ENCODE measurements at places on chromosomes 7 and 10.

GRCh38 chr10:126525326-126525725, 137.0 kb upstream of the ADAM12 start:
- DNase-seq, result no peak

DNA sequence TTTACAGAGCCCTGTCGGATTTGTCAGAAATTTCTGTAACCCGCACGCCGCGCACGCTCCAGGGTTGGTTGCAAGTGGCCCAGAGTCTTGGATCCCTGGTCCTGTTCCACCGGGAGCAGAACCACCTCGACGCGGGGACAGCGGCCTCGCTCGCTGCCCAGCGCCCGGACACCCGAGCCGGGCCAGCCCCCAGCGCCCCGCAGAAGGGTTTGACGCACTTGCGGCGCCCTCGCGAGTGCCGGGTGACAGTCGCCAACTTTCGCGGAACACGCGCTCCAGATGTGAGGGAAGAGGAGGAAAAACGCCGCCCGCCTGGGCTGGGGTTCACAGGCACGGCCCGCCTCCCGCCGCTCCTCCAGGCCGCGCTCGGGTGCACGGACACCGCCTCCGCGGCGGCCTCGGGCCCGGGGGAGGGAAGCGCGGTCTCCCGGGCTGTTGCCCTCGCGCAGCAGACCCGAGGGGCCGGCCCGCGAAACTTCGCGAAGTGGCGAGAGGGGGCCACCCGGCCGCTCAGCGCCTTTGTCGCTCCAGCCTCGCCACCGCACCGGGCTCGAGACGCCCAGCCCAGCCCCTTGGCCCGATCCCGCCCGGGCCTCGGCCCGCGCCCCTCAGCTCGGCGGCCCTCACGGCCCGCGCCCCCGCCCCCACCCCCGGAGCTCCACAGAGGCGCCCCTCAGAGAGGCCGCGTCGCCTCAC, 514 bp downstream of the RNF216 start:
- no peak for DNase-seq

- DNase-seq, result peak; percentile 83
Measured at GRCh38 chr7:15755061-15755460, 68.6 kb upstream of the MEOX2 start.

DNA sequence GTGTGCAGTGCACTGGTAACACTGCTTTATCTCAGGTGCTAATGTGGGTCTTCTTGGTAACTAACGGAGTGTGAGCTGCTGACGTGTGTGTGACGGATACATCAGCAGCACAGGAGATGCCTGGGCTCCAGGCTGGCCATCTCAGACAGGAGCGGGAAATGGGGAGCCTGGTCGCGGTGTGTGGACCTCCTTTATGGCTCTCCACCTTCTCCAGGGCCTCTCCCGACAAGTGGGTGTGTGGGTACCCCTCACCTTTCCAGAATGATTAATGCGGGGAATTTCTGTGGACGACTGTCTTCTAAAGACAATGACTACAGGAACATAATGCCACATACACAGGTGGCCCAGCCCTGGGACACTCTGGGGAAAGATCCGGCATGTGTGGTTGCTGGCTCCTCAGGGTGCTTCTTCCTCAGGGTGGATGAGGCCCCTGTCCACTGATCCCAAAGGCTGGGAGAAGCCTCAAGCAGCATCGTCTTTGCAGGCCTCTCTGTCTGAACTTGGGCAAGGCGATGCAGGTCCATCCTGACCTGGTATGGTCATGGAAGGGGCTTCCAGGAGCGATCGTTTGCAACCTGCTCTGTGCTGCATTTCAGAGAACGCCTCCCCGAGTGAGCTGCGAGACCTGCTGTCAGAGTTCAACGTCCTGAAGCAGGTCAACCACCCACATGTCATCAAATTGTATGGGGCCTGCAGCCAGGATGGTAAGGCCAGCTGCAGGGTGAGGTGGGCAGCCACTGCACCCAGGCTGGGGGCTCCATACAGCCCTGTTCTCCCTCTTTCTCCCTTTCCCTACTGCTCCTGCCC, 20.3 kb upstream of the CSGALNACT2 start:
- no peak for DNase-seq

DNA sequence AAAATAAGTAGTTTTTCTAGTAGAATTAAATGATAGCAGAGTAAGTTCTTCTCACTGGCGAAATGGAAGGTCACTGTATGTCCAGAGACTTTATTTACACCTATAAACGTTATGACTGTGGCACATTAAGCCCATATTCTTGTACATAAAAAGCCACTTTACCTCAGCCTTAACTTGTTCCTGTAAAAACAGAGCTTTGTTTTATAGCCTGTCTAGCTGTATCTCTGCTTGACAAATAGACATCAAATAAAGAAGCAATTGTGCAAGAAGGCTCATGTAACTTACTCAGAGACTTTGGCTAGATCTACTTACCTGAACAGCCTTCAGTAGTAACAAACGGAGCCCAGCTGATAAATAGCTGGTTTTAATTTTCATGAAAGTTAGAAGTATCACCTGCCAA, 324.1 kb upstream of the BMPER start:
- DNase-seq, result no peak

DNA sequence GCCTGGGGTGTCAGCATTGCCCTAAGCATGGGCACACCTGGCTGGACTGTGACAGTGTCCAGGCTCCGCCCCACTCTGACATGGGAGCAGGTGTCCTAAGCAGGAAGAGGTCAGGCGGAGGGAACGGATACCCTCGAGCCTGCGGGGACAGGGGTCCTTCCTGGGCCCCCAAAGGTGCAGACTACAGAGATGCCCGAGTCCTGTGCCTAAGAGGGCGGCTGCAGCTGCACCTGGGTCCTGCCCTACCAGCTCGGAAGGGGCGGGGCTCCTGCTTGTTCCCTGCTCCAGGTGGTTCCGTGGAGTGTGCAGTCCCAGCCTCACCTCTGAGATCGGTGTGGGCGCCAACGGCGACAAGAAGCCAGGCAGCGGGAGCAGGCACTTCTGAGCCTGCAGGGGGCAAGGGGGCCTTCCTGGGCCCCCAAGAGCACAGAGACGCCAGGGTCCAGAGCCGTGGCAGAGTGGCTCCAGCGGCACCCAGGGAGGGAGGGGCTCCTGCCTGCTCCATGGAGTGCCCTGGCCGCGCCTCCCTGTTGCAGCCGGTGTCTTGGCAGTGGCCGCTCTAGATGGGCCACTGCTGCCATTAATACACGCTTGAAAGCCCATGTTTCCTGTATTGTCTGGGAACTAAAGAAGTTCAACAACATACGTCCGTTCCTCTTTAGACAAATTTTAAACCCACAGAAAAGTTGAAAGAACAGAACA, 64.5 kb upstream of the CACNA2D1 start:
- no peak for DNase-seq

DNA sequence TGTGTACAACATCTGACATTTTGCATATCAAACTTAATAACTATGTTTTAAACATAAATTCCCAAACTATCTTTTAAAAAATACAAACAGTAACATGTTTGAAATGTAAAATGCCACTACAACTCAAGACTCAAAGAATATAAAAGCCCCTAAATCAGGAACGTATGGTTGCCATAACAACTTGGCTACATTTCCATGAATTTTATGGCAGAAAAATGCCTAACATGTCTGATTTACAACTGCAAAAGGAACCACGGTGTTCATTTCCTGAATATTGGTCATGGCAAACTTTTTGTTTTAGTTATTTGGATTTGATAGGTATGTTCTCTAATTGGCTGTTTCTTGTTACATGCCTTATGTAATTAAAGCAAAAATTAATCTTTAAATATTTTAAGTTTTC, 2.0 kb downstream of the SOSTDC1 start:
- no peak for DNase-seq

- no peak for DNase-seq
Measured at GRCh38 chr7:50669890-50670289, 104.7 kb upstream of the DDC start.

- no peak for DNase-seq
Measured at GRCh38 chr7:103686763-103687162, 240.8 kb upstream of the SLC26A5 start.

- no peak for DNase-seq
Measured at GRCh38 chr7:4216016-4216415, 466.1 kb upstream of the FOXK1 start.

- no peak for DNase-seq
Measured at GRCh38 chr7:138608275-138608674, 92.9 kb downstream of the SVOPL start.

DNA sequence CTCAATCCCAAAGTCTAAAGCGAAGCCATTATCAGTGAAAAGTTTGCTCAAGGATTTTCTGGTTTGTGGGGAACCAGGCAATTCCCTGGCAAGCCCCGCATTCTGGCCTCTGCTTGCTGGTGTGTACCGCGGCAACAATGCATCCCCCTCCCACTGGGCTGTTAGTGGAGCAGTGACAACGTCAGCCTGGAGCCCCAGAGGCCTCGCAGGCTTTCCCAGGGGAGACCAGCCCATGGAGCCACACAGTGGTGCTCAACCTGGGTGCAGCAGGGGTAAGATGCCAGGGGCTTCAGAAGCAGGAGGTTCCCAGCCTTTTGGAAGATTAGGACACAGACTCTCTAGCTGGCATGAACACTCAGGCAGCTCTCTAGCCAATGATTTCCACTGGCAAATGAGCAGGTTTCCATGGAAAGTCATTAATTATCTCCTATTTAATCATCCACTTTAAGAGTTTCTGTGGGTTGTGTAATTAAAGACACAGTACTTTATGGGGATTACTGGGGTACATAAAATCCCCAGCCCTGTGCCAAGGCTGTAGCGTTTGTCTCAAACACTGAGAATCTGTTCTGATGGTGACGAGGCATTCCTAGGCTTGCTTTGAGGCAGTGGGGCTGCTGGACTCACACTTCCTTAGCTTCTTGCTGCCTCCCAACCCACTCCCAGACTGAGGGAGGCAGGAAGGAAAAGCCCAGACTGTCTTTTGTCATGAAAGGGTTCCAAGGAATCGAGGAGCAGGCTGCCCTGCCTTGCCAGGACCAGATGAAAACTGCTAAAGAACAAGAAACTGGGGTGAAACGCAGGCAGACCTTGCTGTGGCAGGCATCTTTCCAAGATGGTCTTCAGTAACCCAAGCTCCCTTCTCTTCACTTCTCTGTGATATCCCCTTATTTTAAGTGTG, 411.9 kb upstream of the SHH start:
- DNase-seq, result no peak
